Mesothelial cell of epicardium (in vitro differentiated cells): ENCODE measurements at places on chromosomes 6 and 20.

- no peak for DNase-seq
Measured at GRCh38 chr6:35737413-35738211, 780 bp downstream of the ARMC12 start.

DNA sequence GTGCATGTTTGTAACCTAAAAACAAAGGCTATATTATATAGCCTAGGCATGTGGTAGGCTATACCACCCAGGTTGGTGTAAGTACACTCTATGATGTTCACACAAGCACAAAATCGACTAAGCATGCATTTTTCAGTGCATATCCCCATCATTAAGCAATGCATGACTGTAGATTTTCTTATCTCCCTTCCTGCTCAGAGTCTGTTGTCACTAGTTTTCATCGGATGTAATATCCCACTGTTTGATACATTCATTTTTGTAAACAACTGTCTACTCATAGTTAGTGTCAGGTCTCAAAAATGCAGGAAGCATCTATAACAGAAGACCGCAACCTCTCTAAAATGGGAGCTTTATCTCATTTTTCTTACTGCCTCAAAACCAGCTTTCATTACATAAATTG, 70.7 kb downstream of the GFRAL start:
- no peak for DNase-seq

GRCh38 chr20:54091120-54091480, 20.7 kb upstream of the BCAS1 start:
- DNase-seq, result no peak

DNA sequence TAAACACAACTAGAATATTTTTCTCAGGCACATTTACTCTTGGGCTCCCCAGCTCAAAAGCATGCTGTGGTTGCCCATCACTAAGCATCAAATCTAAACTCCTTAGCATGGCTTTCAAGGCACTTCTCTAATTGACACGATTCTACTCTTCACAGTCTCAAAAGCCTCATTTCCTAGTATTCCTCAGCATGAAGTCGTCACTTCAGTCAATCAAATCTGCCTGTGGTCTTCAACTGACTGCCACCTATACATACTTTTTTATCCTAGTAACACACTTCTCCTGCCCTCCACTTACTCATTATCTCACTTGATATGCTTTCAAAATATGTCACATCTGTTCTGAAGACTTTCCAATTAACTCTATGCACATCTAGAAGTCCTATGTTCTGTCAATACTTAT, 110.3 kb downstream of the TBC1D32 start:
- DNase-seq, result no peak

DNA sequence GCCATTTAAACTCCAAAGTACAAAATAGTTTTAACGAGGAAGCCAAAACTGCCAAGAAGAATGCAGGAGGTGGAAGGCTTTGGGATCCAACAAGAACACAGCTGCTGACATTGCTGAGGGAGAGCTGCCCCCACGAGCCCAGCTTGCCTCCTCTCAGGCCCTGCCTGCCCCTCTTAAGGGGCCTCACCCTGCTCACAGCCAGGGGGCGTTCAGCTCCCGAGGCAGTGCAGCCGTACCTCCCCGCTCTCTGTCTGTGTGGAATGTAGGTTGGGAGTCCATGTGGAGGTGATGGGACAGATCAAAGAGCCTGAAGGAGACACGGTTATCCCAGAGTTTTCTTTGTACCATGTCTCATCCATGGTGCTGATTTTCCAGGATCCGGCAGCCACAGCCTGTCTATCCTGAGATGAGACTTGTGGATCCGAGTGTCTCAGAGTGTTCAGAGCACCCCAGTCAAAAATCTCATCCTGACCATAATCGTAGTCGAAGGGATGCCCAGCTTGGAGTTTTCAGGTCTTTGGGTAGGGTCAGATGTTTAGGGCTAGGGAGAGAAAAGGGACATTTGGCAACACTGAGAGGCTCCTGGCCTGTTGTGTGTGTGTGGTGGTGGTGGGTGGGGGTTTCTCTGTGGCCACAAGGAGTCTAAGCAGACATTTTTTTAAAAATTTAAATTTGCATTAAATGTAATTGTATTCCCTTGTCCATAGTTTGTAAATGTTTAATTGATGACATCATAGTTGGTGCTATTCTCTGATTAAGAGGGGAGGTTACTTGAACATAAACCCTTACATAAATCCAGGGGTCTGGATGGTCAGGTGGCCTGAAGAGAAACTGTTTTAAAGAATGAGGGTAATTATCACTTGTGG, 111.4 kb upstream of the CLDN20 start:
- no peak for DNase-seq

GRCh38 chr20:49345524-49345923, 67.7 kb upstream of the ZNFX1 start:
- DNase-seq, result no peak

DNA sequence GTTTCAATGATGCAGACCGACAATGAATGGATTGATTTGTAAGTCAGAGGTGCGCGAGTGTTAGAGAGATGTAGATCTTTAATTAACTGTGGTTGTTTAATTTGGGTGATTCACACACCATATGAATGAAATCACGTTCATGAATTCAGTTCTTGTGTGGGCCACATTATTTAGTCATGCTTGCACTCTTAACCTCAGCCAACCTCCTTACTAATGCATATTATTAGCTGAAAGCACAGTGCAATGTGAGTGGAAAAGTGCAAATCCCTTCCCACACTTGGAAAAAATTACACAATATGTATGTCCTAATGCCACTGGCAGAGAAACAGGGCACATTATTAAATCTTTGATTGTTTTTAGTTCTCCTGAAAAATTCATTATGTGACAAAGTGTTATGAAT, 512.5 kb downstream of the BCKDHB start:
- DNase-seq, result no peak

DNA sequence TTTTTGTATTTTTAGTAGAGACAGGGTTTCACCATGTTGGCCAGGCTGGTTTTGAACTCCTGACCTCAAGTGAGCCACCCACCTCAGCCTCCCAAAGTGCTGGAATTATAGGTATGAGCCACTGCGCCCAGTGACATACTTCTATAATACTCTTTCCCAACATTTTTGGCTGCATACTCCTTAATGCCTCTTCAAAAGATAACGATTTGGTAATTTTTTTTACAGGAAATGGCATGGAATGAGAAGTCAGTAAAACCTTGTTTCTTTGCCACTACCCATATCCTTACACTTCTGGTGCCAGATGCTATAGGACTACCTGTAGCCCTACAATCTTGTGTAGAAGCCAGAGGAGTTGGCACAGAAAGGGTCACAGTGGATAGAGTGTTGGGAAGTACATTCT, 41.4 kb upstream of the SGK1 start:
- DNase-seq, result no peak

GRCh38 chr6:117653949-117654348, 21.3 kb upstream of the NUS1 start:
- DNase-seq, result no peak

DNA sequence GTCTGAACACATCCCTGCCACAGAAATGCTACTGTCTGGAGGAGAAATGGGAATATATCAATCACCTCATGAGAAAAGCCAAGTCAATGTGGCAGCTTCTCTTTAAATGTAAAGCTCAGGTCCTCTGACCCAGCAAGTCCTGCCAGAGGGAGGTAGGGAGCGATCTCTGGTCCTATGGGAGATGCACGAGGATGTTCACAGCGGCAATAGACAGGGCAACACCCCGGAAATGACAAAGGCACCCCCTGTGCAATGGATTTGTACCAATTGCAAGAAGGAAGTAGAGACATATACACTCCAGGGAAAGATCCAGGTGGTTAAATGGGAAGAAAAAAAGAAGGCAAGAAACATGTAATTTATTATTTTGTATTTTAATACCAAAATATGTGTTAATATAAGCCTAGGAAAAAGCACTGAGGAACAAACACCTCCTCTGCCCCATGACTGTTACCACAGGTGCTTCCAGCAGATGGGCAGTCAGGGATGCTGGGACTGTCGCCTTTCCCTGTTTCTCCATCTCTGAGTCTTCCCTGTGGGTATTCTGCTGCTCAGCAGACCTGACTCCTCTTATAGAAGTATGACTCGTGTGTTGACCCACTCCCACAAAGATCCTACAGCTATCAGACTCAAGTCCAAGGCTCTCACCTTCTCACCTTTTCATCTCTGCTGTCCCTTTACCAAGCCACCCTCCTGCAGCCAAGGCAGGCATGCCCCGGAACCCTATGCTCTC, 20.8 kb downstream of the ATP9A start:
- no peak for DNase-seq

- DNase-seq, result no peak
Measured at GRCh38 chr20:37411408-37412219, 65.7 kb downstream of the SRC start.

DNA sequence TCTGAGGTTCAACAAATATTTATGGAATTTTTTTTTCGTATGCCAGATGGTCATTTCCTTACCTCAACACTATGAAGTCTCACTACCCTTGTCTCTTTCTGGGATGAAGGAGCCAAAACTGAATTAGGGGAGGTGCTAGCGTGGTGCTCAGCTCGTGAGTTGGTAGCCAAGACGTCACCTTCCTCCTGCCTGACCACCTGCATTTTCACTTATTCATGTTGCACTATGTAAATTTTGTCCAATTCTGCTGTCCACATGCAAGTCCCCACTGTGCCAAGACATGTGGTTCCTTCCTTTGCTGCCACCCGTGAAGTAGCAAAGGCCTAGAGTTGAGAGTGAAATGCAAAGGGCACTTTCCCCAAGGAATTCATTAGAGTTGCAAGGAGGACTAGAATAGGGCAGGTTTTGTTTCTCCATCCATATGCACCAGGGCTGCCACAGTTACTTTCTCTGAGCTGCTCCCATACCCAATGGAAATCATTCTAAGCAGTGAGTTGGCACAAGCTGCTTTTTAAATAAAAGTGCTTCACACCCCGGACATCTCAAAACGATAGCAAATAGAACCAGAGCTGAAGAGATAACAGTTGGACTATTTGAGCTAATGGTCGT, 591.3 kb upstream of the NOX3 start:
- DNase-seq, result no peak

DNA sequence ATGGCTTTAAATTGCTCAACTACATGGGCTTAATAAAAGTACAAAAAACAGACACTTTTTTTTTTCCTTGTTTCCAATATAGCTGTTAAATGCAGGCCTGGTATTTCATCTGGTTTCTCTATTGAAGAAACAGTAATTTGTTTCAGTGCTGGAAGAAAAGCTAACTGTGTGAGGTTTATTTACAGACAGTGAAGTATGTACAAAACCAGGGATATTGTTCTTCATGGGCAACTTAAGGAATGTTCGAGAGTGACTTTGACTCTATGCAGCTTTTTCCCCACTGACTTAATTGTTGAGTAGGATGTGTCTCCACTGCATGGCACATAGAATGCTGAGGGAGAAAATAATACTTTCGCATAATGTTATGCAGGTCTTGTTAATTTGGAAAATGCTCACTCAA, 31.0 kb upstream of the PRL start:
- DNase-seq, result no peak
